ENCODE measurements at places on chromosomes 5 and 9. TPM values are rescaled to one million over a fixed set of nuclear protein-coding genes. Genes with fewer than 3 reads are reported as not detected.

DNA sequence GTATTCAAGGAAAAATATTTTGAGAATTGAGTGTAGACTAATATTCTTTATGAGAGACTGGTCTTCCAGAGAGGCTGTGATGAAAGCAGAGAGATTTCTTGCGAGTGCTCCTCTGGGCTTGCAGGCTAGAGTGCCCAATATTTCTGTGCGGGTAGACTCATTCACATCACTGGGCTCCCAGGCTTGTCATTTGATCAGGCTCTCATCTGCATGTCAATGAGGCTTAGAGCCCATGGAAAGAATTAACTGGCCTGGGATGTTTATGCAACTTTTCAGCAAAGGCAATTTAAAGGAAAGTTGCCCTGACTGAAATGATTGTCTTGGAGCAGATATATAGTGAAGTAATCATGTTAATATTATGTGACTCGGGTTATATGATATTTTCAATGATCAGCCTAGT, 42.3 kb downstream of the SNCAIP start:
- no peak for DNase-seq

DNA sequence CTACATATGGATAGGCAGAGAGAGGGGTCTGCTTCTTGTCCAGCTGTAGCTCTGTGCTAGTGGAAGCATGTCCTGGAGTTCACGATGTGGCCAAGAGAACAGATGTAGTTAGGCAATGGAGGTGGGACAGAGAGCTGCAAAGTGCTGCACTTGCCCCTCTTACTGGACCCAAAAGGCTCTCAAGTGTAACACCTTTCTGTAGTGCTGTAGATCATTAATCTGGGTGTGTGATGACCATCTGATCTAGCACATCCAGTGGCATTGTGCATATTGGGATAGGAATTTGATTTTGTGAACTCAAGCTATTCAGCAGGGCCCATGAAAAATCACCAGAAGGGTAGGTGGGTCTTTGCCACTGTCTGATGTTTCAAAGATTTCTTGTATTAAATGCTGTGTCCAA, 151.4 kb downstream of the KDM4C start:
- DNase-seq: no peak

DNA sequence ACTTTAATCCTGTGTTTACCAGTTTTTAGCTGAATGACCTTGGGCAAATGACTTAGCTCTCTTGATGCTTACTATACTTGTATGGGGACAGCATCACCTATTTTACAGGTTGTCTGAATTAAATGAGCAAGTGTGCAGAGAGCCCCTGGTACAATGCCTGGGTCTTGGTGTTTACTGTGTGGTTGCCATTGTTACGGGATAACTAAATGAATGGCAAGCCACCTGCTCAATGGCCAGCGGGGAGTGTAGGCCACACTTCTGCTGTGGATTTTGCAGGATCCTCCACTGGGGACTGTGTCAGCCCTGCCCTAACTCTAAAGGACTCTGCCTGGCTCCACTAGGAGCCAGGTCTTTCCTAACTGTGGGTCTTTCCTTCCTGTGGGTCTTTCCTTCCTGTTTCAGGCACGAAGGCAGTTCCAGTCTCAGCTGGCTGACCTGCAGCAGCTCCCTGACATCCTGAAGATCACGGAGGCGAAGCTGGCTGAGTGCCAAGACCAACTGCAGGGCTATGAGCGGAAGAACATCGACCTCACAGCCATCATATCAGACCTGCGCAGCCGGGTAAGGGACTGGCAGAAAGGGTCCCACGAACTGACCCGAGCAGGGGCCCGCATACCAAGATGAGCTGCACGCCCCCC, 10.3 kb upstream of the GLE1 start:
- DNase-seq: peak; percentile 77

Gene PPP3R2
- total RNA-seq: not detected

DNA sequence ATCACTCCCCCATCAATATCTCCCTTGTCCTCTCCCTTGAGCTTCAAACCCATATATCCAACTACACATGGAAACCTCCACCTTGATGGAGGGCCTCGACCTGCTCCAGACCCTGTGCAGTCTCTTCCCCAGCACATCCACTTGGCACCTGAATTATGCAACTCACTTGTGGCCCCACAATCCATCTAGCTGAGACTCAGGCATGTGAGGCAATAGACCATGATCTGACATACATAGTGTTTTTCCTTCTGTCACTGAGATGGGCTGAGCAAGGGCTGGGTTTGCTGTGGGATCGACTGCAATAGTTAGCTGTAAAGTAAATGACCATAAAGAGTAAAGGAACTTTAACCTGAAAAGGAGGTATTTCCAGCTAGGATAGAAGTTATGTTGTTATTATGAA, 172.9 kb upstream of the RAD23B start:
- no peak for DNase-seq

DNA sequence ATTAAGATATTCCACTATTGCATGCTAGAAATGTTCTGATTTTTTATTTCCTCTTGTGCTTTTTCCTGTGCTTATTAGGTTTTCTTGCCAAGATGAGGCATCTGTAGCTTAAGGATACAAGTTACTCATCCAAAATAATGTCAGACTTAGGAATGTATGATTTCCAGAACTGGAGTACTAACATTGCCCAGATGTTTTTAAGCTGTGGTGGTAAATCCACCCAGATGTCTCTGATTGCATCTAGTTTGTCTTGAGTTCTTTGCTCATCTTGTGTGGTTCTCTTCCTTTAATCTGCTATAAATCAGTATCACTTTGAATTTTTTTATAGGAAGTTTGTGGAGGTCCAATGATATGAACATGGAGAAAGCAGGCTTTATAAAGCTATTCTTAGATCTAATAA, 337.5 kb upstream of the ZNF608 start:
- DNase-seq: no peak

Gene TUSC1
- 8.9 TPM for total RNA-seq

- no peak for DNase-seq
Observed at GRCh38 chr5:147072622-147073021, 162.2 kb upstream of the STK32A start.

Gene NRARP
- 11.7 TPM for total RNA-seq

DNA sequence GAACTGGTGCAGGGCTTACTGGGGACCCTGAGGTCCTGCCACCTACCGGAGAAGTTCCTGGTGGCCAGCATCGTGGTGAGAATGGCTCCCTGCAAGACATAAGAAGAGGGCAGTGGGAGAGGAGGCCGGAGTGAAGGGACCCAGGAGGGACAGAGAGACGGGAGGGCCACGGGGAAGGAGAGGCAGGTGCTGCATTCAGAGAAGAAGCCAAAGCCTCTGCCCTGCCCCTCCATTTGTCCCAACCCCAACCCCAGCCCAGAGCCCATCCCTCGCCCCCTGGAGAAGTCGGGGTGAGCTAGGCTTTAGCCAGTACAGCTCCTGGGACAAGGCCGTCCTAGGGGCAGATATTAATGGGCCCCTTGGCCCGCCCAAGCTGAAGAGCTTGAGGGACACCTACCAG, 41.8 kb downstream of the CAMK2A start:
- DNase-seq: no peak

Gene SPATA6L
- total RNA-seq: 2.4 TPM
